IPS DF 19.7 (cell line): ENCODE measurements at places on chromosomes 4 and X.

DNA sequence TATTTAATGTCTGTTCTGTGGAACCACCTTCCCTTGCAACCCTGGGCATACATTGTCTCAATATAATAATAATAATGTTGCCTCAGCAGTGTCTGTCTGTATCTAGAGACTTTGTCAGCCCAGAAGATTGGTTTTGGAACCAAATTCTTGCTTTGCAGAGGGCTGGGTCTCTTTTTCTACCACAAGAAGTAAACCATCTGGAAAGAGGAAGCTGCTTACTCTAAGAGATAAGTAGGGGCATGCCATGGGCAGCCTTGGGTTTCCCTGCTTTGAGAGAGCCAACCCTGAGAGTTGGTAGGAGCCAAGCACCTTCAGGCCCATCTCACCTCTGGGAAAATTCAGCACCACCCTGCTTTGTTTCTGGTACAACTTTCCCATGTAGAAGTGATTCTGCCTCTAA lies 27.0 kb downstream of the TMEM31 start:
- DNase-seq = no peak

GRCh38 chr4:17647176-17647806 lies 32.9 kb downstream of the MED28 start:
- DNase-seq = no peak

DNA sequence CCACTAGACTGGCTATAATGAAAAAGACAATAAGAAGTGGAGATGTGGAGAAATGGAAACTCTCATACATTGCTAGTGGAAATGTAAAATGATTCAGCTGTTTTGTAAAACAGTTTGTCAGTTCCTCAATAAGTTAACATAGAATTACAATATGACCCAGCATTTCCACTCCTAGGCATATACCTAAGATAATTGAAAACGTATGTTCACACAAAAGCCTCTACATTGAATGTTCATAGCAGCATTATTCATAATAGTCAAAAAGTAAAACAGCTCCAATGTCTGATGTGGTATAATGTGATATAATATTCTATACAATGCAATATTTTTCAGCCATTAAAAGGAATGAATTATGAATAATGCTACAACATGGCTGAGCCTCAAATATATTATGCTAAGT lies 10.2 kb downstream of the EDA start:
- DNase-seq = no peak

- DNase-seq = no peak
Observed at GRCh38 chr4:74344031-74344430, 20.9 kb upstream of the EREG start.

GRCh38 chr4:74376888-74377483 lies 12.0 kb downstream of the EREG start:
- DNase-seq = no peak

- DNase-seq = no peak
Observed at GRCh38 chr4:150401083-150401687, 180.8 kb upstream of the MAB21L2 start.

- DNase-seq = no peak
Observed at GRCh38 chrX:42615161-42615563, 162.8 kb downstream of the PPP1R2C start.

GRCh38 chr4:8297141-8297601 lies 27.6 kb downstream of the HTRA3 start:
- DNase-seq = no peak

- DNase-seq = no peak
Observed at GRCh38 chrX:129000018-129000417, 523.3 kb downstream of the SMARCA1 start.

DNA sequence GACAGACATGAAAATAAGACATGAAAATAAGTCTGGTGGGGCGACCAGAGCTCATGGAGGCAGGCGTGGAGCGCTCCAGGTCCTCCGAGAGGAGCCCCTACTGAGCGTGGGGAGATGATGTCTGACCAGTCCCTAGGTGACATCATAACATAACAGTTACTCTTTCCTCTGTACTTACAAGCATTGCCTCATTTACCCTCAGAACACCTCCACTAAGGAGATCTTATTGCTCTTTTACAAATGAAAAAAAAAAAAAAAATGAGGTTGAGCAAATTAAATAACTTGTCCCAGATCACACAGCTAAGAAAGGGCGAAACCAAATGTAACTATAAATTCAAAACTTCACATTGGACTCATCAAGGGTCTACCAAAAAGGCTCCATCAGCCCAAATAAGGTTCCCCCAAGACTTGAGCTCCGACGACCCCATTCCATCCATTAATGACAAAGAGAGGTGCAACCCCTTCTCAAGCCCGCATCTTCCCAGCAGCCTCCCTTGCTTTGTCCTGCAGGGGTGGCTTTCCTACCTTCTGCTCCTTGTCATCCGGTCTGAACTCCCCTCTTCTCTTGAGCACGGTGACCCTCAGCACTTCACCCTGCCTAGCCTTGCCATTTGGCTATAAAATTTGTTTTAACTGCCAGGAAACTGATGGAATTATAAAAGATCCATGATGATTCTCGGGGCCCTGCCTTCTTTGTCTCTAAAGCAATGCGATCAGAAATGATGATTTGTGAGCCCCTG lies 246.7 kb downstream of the DHX15 start:
- no peak for DNase-seq

DNA sequence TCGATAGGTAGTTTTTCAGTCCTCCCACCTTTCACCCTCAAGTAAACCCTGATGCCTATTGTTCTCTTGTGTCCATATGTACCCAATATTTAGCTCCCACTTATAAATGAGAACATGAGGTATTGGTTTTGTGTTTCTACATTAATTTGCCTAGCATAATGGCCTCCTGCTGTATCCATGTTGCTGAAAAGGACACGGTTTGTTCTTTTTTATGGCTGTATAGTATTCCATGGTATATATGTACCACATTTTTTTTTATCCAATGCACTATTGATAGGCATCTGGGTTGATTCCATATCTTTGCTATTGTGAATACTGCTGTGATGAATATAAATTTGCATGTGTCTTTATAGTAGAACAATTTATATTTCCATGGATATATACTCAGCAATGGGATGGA lies 199.2 kb downstream of the RAB28 start:
- DNase-seq = no peak

- no peak for DNase-seq
Observed at GRCh38 chr4:180189666-180190065, 2053.5 kb upstream of the TENM3 start.

- no peak for DNase-seq
Observed at GRCh38 chrX:40729598-40730584, 5.5 kb downstream of the MED14 start.

DNA sequence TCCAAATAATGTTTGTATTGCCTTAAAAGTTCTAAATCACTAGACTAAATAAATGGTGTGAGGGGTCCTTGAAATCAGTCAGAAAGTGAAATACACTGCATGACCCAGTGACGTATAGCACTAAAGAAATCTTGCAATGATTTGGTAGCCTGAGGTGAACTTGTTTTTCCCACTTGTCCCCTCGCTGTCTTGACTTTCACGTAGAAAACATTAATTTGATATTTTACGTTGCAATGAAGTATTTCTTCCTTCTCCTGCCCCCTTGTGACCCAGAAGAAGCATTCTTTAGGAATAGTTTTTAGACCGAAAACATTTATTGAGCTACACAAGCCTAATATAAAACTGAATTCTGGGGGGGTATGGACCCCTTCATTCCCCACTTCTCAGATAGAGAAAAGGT lies 3.7 kb downstream of the KLB start:
- no peak for DNase-seq

DNA sequence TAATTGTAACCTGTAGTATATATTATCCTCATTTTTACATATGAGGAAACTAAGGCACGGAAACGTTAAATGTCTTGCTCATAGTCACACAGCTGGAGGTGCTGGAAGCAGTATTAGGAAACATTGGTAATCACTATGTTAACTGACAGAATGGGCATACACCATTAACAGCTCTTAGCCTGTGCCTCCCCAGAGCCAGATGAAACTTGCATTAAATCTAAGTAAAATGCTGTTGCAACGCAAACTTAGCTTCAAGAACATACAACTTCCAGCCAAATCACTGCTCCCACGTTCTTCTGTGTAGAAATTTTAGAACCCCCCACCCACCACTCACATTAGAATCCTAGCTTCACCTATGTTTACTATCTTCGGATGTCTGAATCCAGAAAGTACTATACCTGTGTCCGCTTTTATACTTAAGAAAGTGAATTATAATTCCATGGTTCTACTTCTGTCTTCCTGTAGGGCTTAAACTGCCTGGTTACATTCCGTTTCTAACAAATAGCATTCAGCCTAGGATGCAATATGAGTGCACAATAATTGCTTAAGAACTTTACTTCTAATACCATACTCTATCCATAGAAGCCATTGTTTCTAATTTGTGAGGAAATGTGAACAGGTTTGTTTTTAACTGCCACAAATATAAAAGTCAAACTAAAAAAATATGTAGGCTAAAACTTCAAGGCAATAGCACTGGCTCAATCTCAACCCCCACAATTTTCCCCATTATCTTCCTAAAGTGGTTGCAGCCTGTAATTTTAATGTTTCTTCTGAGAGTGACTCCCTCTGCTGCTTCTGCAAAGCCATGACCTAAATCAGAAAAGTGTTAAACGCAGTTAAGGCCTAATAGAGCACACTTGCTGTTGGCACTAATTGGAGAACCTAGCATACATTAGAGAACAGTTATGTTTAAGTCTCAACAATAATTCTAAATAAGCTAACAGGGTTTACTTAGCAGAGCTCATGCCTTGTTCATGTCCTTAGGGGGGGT lies 4.4 kb downstream of the UNC5C start:
- DNase-seq = no peak

GRCh38 chr4:113086172-113086695 lies 36.8 kb downstream of the ANK2 start:
- no peak for DNase-seq

DNA sequence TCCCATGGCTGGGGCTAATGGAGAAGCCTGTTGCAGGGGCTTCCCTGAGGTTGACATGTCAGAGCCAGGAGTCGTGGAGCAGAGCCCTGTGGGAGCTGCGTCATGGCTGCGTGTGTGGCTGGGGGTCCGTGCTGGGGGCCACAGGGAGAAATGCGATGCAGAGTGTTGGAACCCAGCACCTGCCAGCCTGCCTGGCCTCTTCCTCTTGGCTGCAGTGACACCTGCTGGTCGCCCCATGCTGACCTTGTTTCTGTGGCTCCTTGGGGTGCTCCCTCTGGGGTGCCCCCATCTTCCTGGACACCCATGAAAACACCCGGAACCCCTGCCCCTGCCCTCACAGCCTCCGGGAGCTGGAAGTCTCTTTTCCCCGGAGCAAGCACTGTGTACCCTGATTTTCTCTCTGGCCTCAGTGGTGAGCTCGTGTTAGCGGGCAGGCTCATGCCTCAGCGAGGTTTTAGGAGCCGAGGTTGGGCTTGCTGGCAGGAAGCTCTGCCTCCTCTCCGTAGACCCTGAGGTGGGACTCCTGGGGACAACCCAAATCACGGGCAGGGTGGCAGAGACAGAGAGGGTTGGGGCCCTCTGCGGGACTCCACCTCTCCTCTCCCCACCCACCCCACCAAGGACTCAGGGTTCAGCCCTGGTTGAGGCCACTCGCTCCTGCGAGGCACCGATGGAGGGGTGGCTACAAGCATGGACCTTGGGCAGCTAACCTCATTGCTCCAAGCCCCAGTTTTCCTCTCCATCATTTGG lies 103.7 kb downstream of the SORCS2 start:
- DNase-seq = no peak

DNA sequence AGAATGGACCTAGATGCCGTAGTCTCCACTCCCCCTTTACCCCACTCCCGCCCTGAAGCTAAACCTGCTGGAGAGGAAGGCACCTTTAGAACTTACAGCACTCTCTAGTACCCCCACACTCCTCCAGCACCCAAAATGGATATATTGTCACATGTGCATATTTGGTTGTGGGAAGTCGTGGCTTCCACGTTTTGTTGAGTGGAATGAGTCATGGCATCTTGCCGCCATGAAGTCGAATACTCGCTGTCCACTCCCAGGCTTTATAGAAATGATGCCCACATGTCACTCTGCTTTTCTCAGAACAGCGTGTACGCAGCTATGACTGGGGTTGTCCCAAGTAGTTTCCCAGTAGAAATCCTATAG lies 545 bp downstream of the ABCE1 start:
- DNase-seq = no peak

DNA sequence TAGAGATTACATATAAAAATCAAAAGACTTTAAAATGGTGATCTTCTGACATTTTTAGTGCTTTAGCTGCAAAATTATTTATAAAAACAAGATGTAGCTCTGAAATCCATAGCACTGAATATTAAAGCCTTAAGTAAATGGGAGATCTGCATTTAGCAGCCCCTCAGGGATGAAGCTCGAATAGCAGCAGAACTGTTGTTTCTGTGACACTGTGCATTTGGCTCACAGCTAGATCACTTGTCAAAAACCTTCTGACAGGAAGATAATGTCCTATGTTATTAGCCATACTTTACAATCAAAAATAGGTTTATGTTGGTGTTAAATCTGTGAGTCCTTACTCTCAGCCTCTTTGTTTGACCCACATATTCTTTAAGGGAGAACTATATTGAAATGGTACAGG lies 14.1 kb upstream of the PYURF start:
- DNase-seq = no peak

DNA sequence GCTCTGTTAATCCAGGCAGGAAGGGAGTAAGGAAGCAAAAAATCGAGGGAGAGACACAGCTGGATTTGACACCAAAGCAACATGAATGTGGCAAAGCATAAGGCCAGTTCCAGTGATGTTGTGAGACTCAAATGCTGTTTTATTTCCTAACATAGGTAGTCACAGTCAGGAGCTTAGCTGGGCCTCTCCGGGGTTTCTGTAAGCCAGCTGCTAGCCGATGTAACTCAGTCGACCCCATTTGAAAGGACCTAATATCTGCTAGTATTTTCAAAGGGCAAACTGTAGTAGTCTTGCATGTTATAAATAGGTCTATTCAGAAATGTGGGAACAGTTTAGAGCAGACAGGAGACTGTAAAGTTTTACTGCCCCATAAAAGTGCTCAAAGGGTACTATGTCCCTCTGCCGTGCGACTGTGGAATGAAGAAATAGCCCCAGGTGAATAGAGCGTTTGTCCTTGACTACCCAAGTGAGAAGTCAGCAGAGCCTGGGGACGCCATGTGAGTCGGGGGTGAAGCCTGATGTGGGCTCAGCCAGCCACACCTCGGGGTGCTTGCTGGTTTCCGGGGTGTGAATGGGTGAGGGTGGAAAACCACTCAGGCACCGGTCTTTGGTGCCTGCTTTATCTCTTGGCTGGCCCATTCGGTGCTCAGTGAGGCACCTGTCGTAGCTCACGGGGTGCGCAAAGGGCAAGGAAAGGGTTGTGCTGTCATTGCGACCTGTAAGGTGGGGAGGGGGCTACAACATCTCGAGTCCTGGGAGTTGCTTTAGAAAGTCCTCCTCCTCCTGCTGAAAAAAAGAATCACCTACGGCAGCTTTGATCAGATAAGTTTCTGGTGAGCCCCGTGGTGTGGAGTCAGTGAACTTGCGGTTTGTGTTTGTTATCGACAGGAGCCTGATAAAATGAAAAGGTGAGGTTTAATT lies 745 bp downstream of the TRIM2 start:
- DNase-seq = no peak

- DNase-seq = no peak
Observed at GRCh38 chr4:10104211-10104990, 12.2 kb downstream of the WDR1 start.

DNA sequence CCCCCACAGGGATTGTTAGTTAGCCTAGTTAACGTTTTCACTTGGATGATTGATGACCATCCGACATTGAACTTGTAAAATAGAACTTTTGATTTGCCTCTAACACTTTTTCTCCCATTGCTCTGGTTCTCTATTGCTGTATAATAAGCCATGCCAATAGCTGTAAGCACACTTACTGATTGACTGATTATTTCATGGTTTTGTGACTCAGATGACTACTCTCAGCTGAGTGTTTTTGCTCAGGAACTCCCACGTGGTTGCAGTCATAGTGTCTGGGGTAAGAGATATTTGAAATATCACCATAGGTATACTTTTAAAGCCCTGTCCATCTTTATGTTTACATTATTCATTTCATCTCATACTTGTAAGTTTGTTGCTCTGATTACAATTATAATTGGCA lies 1285.5 kb downstream of the STIM2 start:
- DNase-seq = no peak
